ENCODE measurements at places on chromosomes 4 and X.

- no peak for DNase-seq
Measured at GRCh38 chr4:70678383-70678999, 9.8 kb upstream of the UTP3 start.

DNA sequence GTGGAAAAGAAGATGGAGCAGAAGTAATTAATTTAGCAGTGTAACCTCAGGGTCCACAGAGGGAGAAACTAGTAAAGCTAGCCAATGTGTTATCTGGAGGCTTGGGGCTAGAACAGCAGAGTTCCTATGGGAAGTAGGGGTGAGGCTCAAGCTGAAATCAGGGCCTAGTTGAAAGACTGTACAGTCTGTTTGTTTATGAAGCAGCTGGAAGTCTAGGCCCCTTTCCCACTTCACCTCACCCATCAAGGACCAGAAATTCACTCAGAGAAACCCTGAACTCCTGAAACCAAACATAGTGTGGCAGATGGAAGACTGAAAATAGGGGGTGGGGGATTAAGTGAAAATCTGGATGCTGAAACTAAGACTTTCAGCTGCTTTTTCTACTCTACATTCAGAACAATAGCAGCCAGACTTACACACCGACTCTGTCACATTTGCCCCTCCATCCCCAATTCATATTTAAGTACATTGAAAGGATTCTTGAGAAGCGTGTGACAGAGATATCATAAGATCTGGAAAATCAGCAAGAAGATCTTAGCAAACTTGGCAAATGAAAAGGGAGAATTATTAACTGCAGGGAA is 32.6 kb upstream of the FAM241A start:
- DNase-seq: peak; percentile 15

DNA sequence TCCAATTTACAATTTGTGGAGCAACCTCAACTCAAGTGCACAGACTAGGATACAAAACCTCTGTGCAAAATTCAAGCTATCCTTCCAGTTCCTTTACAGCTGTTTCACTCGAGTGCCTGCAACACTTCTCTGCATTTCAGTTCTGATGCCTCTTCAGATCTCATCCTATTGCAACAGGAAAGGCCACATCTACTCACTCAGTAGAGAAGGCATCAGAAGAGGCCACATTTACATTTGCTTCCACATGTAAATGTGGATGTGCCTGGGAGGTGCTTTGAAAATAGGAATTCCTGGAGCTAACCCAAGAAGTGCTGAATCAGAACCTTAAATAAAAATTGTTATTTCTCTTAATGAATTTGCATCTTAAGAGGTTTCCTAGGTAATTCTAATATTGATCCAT is 45.8 kb upstream of the SERTM2 start:
- DNase-seq: no peak

GRCh38 chrX:123487236-123487635 is 245.6 kb downstream of the THOC2 start:
- DNase-seq: no peak

DNA sequence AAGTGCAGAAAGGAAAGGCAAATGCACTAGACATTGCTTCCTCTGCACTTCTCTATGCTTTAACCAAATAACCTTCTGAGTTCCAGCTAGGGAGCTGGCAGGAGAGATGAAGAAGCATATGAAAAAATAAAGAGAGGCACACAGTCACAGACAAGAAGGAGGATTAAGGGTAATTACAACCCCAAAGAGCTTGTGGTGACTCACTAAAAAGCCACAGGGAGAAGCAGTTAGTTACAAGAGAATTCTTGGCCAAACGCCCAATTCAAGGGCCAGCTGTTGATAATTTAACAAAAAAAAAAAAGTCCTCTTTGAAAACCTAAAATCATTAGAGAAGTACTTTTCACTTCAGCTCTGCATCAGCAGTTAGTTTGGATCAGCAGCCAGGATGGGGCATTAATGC is 478.0 kb downstream of the KCNIP4 start:
- DNase-seq: peak; percentile 84

DNA sequence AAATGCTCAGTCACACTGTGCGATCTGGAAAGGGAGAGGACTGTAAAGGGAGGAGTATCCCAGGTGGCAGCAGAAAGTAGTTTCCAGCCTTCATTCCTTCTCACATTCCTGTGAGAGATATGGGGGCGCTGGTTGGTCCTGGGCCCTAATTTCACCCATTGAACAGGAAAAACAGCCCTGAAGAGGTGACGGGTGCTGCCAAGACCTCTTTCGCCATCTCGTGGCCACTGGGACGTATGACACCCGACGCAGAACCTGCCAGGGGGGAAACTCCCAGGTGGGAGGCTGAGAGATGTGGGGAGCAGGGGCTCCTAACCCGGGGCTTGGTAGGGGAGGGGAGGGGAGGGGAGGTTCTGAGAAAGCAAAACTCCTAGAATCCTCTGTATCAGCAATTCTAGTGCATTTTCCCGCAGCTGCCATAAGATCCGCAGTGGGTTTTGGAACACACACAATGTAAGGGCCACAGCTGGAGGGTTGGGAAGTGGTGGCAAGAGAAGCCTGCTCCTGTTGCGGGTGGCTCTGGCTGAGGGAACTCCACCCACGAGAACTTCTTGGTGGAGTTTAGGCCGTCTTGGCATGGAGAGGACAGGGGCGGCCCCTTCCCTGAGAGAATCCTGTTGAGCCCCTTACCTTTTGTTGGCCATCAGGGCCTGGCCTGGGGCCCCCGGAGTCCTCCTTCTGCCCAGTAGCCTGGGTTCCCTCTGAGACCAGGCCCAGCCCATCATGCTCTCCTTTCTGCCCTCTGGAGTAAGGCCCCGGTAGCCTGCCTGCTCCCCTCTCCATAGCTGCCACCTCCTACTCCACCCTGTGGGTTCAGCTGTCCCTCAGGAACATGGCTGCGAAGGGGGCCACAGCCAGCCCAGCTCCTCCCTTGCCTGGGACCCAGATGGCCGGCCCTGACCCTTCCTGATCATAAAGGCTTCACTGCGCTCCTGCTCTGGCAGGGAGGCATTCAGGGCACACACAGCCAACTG is 134.1 kb downstream of the OR13H1 start:
- peak; percentile 19 for DNase-seq

- DNase-seq: peak; percentile 12
Measured at GRCh38 chr4:99572527-99573240, 1.9 kb upstream of the MTTP start.

- DNase-seq: no peak
Measured at GRCh38 chr4:25786497-25787065, 76.2 kb downstream of the SEL1L3 start.

- no peak for DNase-seq
Measured at GRCh38 chrX:154481195-154481594, 2.1 kb upstream of the LAGE3 start.

DNA sequence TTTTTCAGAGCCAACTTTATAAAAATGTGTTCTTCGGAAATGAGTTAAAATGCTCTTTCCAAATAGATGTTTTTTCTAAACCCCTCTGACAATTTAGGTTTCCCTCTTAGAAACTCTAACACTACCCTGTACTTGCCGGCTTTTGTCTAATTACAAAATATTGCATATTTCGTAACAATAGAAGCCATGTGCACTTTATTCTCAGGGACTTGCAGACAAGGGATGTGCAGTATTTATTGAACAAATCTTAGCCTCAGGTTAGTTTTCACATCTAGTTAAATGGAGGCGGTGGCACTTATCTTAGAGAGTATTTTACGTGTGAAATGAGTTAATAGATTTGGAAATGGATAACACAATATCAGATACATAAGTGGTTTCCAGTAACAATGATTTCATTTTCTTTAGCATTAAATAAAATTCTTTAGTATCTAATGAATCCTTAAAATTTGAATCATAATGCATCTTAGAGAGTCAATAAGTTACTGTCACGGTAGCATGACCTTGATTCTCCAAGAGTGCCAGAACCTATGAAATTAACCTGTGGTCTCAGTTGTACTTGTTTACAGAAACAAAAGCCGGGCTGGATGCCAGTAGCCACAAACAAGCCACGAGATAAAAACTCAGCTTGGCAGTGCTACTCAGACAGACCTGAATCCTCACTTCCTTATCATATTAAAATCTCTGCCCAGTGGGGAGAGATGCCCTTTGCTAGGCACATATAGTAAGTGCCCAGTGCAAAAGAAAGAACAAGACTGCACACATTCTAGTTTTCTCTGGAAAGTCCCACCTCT is 772 bp upstream of the PABPC4L start:
- peak; percentile 53 for DNase-seq

DNA sequence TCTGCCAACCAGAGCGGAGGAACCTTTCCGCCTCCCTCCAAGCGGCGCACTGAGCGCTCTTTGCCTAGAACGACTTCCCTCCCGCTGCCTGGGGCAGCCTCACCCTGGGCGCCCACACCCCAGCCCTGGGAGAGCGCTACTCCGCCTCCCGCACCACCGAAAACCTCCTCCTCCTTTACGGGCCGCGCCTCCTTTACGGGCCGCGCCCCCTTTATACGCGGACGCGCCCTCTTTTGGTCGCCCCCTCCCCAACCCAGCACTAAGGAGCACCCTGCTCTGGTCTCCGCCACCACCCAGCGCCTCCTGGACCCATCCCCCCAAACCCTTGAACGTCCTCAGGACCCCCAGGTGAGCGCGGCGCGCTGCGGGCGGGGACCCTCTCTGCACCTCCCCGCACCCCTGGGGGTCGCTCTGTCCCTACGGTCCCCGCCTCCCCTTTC is 586 bp upstream of the NSG1 start:
- DNase-seq: no peak

- peak; percentile 42 for DNase-seq
Measured at GRCh38 chrX:133544115-133544514, 128.8 kb upstream of the GPC4 start.

DNA sequence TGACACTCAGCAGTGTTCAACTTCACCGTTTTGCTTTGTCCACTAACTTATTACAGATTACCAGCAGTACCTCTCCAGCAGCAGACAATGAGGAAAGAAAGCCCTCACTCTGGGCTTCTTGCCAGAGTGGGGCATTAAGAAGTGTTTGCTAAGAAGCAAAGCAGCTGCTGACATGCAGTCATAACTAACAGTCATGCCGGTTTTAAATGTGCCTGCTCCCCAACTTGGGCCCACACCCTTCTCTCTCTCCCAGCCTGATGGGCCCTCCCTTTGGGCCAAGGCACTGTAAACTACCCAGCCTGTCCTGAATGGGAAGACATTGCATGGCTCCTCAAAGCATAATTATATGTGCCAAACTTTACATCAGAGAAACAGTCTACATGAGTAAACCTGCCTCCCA is 54.6 kb upstream of the HHIP start:
- DNase-seq: peak; percentile 88

DNA sequence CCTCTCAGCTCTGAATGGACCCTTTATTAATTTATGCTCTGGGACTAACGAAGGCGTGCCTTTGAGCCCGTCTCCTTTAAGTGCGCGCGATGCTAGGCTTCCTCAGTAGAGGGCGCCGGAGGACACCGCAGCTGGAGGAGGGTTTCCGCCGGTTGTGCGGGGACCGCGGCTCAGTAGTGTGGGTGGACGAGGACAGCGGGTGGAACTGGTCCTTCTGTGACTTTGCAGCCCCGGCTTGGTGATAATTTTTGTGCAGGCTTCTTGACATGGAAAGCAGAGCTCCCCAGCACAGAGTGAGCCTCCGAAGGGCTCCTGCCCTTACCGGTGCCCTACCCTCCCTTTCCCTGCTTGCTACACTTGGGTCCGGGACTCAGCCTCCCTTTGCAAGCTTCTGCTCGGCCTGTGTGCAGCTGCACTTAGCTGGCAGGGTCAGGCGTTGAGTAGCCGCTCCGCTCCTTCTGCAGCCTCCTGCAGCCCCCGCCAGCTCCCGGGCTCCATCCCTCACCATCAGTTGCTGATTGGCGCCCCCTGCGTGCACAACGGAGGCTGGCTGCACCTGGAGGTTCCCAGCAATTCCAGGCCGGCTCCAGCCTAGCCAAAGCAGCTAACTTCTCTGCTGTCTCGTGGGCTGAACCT is 26.8 kb upstream of the BOD1L1 start:
- DNase-seq: peak; percentile 70

DNA sequence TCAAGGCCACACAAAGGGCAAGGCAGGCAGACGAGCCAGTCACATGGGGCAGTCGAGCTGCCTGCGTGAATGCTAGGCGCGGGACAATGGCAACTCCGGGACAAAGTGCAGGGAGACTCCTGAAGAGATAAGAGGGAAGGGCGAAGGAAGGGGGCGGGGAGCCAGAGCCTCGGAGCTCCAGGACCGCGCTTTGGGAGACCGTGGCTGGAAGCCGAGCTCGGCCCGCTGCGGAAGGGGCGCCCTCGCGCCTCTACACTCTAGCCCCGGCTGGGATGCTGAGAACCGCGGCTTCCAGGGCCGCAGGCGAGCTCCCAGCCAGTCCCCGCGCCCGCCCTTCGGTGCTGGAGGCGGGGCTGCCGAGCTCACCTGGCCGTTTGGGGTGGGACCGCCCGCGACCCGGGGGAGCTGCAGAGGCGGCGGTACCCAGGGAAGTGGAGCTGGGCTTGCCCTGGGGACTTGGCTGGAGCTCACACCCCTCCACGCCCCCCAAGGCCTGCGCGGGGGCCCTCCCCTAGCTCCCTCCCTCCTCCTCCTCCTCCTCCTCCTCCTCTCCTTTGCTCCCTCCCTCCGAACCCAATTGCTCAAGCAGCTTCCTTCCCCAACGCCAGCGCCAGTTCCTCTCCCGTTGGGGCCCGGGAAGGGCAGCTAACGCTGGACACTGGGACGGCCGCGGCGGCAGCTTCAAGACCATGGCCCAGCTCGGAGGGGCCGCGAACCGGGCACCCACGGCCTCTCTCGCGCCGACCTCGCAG is at the start of gene SOWAHD:
SOWAHD (plus strand) TSS at position 610 of the 752 bp plus-strand sequence; CDS start at position 690, 80 bp downstream.
- DNase-seq: no peak

GRCh38 chr4:54076673-54077072 is 12.3 kb upstream of the CHIC2 start:
- no peak for DNase-seq

GRCh38 chr4:148006001-148006400 is 274.1 kb downstream of the ARHGAP10 start:
- no peak for DNase-seq

GRCh38 chrX:107878106-107878505 is 52.4 kb downstream of the MID2 start:
- no peak for DNase-seq

GRCh38 chr4:39441593-39441992 is 17.1 kb downstream of the RPL9 start:
- DNase-seq: no peak

DNA sequence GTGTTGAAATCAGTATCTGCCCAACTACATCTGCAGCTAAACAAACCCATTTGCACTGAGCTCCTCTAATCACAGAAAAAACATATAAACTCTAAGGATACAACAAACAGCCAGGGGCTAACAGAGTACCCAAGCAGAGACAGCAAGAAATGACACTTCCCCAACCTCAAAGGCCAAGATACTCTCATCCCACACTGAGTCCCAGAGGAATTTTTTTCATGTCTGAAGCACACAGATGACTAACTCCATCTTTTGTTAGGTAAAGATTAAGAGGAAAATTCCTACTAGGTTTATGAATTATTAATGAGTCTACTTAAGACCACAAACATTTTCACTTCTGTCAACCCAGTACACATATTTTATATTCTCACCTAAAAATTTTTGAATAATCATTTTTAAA is 31.6 kb downstream of the SEPSECS start:
- DNase-seq: no peak

GRCh38 chrX:52420824-52421443 is 52.1 kb downstream of the XAGE2 start:
- DNase-seq: peak; percentile 82

GRCh38 chr4:61918987-61919386 is 718.9 kb downstream of the ADGRL3 start:
- DNase-seq: no peak

GRCh38 chr4:46425775-46426400 is 36.0 kb upstream of the GABRA2 start:
- DNase-seq: peak; percentile 58

- no peak for DNase-seq
Measured at GRCh38 chrX:20330545-20330944, 63.8 kb upstream of the RPS6KA3 start.

Measured in iris pigment epithelial cell (primary cell).